ENCODE measurements at places on chromosomes 12 and 14.

- no peak for DNase-seq
Observed at GRCh38 chr14:31543969-31544799, 17.0 kb upstream of the NUBPL start.

DNA sequence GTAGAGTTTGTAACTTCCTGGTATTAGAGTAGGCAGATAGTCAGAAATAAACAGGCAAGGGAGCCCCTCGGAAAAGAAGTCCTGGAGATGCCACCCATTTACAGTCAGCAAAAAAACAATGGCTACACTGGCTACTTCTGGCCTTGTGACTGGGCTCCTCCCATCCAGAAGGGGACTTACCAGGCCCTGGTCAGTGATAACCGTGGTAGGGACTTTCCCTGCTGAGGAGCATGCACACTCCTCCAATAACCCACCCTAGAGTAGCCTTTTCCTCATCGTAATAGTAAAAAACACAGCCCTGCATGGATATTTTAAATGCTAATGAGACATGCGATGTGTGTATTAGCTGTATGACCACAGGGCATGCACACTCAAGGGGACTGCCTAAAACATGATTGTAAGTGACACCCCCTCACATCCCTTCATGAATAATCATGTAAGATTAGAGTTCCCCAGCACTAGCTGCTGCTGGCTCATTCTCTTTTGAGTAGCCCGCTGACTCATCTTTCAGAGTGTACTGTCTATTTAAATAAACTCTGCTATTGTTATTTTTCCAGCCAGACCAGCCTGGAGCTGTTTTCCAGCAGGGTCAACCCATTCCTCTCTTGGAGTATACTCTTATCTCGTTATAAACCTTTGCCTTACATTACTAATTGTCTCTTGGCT lies 413.8 kb upstream of the TMTC1 start:
- DNase-seq = no peak

DNA sequence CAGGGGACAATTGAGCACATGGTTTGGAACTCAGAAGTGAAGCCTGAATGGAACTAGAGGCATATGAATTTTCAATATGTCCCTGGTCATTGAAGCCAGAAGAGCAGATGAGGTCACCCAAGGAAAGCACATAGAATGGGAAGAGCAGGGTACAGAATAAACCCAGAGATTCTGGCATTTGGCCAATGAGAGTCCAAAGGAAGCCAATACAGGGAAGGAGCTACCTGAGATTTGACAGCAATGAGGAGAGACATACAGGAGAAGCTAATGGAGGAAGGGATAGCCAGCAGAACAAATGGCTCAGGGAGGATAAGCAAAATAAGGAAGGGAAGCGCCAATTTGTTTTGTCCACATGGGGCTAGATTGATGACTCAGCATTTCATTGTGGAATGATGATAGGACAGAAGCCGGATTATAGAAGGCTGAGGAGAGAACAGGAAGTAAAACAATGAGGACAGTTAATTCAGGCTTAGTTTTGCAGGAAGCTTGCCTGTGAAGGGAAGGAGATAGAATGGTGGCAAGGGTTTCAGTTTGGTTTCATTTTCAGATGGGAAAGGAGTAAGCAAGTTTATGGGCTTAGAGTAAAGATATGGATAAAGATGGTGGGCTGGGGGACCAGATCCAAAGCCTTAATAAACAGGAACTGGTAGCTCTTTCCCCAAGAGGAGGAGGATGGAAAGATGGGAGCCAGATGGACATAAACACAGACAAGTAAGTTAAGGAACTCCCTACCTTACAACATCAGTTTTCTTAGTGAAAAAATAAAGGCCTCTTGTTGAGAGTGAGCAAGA lies 3.2 kb upstream of the SPTSSA start:
- DNase-seq = peak; percentile 3

DNA sequence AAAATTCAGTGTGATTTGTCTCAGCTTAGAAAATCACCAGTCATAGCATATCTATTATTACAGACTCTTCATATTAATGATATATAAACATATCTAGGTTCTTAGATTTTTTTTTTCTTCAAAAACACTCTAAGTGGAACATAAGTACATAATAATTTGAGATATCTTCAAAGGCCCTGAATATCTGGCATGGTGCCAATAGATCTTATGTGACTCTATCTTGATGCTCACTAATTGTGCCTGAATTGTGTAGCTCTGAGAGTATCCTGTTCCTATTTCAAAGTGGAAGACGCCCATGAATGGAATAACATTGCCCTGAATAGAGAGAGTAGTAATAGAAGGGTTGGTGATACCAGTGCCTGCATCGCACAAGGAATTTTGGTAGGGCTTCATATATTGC lies 1312.7 kb upstream of the USP15 start:
- no peak for DNase-seq

DNA sequence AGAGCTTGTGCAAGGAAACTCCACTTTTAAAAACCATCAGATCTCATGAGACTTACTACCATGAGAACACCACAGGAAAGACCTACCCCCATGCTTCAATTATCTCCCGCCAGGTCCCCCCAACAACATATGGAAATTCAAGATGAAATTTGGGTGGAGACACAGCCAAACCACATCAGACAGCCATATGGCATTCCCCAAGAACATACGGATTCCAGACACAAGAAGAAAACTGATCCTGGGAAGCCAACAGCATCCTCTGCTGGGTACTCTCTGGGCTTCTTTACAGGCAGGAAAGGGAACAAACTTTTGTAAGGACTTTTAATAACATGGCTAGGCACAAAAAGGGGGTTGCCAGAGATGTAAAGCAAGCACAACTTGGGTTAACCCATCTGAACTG lies 127.2 kb downstream of the TMEM132C start:
- no peak for DNase-seq

Measured in CD4-positive, alpha-beta T cell treated with Interleukin-21 for 1 hour (primary cell).